ENCODE measurements at places on chromosomes 6 and 20.

- DNase-seq = no peak
Observed at GRCh38 chr6:90072935-90073464, 178.7 kb downstream of the GJA10 start.

DNA sequence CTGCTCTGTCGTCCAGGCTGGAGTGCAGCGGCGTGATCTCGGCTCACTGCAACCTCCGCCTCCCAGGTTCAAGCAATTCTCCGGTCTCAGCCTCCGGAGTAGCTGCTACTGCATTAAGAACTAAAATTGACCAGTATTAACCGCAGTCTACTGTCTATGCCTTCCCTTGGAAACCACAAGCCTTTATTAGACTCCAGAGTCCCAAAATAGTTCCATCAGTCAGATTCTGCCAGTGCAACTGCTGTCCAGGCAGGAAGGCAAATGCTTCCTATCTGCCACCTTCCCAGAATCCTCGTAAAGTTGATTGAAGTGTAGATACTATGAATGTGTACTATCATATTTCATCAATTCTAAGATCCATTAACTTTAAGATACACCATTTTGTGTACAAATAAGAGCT, 16.7 kb downstream of the KAT14 start:
- DNase-seq = no peak

GRCh38 chr6:136579800-136580199, 29.6 kb upstream of the MAP7 start:
- DNase-seq = no peak

DNA sequence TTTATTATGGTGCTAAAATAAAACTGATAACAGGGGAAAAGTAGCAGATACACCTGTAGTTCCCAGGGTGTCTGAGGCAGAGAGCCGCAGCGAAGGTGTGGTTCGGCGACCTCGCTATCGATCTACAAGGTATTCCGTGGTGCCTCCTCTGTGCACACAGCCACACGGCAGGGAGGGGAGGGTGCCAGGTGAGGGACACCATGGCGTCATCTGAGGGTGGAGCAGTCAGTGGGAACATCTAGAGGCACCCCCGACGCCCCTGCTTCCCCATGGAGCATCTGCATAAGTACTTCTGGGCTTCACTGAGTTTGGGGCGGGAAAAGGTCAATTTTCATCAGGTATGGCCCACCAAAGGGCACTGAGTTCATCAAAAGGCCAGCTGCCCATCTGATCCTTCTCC, 243.3 kb downstream of the TAF4 start:
- DNase-seq = no peak

GRCh38 chr6:4603291-4603690, 172.9 kb upstream of the CDYL start:
- DNase-seq = no peak

DNA sequence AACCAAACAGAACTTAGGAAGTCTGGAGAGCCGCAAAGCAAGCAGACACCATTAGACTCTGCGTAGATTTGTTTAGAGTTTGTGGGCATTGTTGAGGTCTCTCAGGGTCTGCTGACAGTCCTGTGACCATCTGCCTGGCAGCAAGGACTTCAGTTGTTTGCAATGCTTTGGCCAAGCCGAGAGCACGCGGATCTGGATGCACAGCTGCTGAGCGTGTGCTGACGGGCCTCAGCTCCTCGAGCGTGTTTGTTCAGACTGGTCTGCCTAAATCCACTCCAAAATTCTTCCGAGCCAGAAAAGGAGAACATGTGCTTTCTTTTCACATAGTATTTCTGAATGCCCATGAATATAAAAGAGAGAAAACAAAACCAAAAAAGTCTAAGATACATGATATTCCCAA, 159.0 kb downstream of the ZNF217 start:
- no peak for DNase-seq
